ENCODE measurements at places on chromosomes 6 and 20. TPM values are rescaled to one million over a fixed set of nuclear protein-coding genes. Genes with fewer than 3 reads are reported as not detected.
A peak's percentile ranks its signal among the peaks of the same experiment; 100 is the strongest.

GRCh38 chr20:49856904-49857303, 44.3 kb downstream of the SLC9A8 start:
- H3K27me3 ChIP-seq = no peaks in the 10 kb centered on the region
- no peak overlapping the region for H3K27ac ChIP-seq
- H3K4me3 ChIP-seq = no peak overlapping the region
- DNase-seq = no peak

WFDC11 gene
- total RNA-seq = not detected

ISM1 gene
- 0.42 TPM for total RNA-seq

DLK2 gene
- total RNA-seq = 0.19 TPM

GRCh38 chr6:1027109-1027794, 284.6 kb upstream of the FOXQ1 start:
- H3K36me3 ChIP-seq = no peaks in the 10 kb centered on the region
- H3K27me3 ChIP-seq = no peaks in the 10 kb centered on the region
- H3K4me3 ChIP-seq = no peak overlapping the region
- H3K4me1 ChIP-seq = no peaks in the 10 kb centered on the region
- no peak overlapping the region for H3K27ac ChIP-seq
- no peak for DNase-seq

GRCh38 chr6:6407071-6407741, 86.7 kb upstream of the F13A1 start:
- H3K36me3 ChIP-seq = no peaks in the 10 kb centered on the region
- H3K4me1 ChIP-seq = no peaks in the 10 kb centered on the region
- H3K27me3 ChIP-seq = no peaks in the 10 kb centered on the region
- H3K27ac ChIP-seq = no peak overlapping the region

GRCh38 chr20:572727-573126, 29.1 kb upstream of the CSNK2A1 start:
- no peaks in the 10 kb centered on the region for H3K36me3 ChIP-seq
- no peak overlapping the region for H3K4me3 ChIP-seq
- H3K27me3 ChIP-seq = peaks cover 22% of the 10 kb centered on the region
- DNase-seq = no peak
- no peak overlapping the region for H3K27ac ChIP-seq

GRCh38 chr20:38875175-38875993, 50.8 kb upstream of the FAM83D start:
- peak overlapping the region; percentile 52 for H3K27ac ChIP-seq
- no peaks in the 10 kb centered on the region for H3K36me3 ChIP-seq
- DNase-seq = peak; percentile 41
- no peaks in the 10 kb centered on the region for H3K27me3 ChIP-seq
- H3K4me1 ChIP-seq = peaks cover 13% of the 10 kb centered on the region

BPIFA1 gene
- not detected for total RNA-seq

Measured in colonic mucosa (tissue), 4 donors.